CD4-positive, CD25-positive, alpha-beta regulatory T cell (primary cell): ENCODE measurements at places on chromosomes 16 and 17. TPM values are rescaled to one million over a fixed set of nuclear protein-coding genes. Genes with fewer than 3 reads are reported as not detected.

DNA sequence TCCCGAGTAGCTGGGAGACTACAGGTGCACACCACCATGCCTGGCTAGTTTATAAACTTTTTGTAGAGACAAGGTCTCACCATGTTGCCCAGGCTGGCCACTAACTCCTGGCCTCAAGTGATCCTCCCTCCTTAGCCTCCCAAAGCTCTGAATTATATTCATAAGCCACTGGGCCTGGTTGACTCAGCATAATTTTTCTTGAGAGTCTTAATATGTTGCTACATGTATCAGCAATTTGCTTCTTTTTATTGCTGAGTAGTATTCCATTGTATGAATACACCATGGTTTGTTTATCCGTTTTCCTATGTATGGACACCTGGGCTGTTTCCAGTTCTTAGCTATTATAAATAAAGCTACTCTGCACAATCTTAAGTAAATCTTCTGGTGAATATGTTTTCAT is 42.4 kb upstream of the NSRP1 start:
- no peaks in the 10 kb centered on the region for H3K4me1 ChIP-seq
- H3K36me3 ChIP-seq = no peaks in the 10 kb centered on the region
- no peak for DNase-seq
- H3K4me3 ChIP-seq = no peak overlapping the region

DNA sequence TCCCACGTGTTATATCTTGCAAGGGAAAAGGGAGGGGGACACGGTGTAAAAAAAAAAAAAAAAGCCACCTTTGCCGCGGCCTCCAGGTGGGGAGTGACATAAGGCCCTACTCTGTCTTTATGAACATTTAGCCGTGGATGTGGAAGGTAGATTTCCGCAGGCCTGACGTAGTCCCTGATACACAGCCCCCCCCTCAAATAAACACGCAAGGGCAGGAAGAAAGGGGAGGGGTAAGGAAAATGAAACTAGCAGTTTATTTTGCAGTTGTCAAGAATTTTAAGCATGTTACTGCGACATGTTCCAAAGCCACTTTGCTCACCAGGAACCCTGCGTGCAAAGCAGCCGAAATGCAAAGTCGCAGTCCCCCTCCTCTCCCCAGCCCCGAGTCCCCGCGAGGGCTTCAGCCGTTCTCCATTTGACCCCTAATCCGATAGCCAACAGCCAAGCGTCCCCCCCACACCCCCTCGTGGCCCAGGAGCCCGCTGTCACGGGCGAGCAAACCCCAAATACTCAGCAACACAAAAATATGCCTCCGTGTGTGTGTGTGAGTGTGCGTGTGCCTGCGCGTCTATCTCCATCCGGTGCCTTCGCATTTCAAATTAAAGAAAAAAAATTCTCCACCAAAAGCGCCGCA is 1.2 kb downstream of the CBX4 start:
- DNase-seq = peak; percentile 77
- H3K36me3 ChIP-seq = peaks cover 12% of the 10 kb centered on the region
- peaks cover 80% of the 10 kb centered on the region for H3K4me1 ChIP-seq
- H3K27me3 ChIP-seq = no peaks in the 10 kb centered on the region
- peak overlapping the region; percentile 95 for H3K4me3 ChIP-seq

DNA sequence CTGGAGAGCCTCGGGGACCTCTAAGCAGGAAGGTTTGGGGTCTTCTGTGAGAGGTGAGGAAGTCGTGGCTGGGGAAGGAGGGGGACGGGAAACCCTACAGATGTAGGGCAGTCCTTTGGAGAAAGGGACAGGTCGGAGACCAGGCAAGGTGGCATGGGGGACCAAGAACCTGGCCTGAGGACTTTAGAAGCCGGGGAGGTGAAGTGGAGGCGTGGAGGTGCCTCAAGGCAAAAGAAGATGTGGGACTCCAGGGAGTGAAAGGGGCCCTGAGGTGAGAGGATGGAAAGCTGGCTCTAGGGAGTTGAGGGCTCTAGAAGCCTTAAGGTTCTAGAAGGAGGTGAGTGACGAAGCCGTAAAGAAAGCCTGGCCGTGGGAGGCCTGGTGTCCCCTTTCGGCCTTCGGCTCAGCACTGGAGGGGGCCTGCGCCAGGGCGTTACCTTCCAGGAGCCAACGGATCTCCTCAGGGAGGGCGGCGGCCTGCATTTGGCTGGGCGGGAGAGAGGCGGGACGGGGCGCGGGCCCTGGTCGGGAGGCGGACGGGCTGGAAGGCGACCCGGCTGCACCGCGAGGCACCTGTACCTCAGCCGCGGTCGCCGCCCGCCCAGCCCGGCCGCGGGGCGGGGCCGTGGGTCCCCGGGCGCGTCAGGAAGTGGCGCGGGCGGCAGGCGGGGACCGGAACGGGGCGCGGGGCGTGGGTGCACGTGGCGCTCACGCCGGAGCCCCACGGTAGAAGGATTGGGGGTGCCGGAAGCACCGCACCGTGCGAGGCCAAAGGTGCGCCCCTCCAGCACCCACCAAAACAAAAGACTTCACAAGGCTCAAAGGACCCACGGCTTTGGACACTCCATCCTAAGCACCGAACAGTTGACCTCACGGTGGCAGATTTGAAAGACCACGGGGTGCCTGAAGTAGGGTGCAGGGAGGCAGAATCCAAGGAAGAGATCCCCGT is at the start of gene SKAP1:
TSS of gene SKAP1 (minus strand) at position 577 of the 949 bp plus-strand sequence.
- H3K27me3 ChIP-seq = no peaks in the 10 kb centered on the region
- peak within 1 kb of the TSS; percentile 85 for H3K27ac ChIP-seq
- DNase-seq = peak; percentile 85
- peaks cover 54% of the 10 kb centered on the region for H3K4me1 ChIP-seq

- no peaks in the 10 kb centered on the region for H3K4me1 ChIP-seq
- H3K27ac ChIP-seq = no peak overlapping the region
- no peak overlapping the region for H3K4me3 ChIP-seq
Observed at GRCh38 chr17:27756467-27757371, 43.6 kb downstream of the NOS2 start.

DNA sequence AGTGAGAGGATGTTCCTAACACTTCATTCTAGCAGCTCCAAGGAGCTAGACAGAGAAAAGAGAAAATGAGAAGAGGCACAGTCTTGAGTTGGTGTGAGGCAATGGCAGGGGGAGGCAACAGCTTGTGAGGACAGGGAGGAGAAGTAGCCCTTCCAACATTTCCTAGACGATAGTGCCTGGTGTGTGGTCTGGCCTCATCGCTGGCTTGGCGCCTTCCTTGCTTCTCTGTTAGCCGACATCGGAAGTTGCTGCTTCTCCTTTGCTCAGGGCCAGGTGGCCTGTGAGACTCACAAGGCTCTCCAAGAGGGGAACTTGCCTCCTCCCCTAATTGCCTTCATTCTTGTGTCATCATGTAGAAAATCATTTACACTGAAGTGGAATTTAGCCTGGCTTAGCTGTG is 208.7 kb downstream of the MAP2K4 start:
- no peaks in the 10 kb centered on the region for H3K27me3 ChIP-seq
- H3K36me3 ChIP-seq = no peaks in the 10 kb centered on the region
- H3K27ac ChIP-seq = no peak overlapping the region
- no peak for DNase-seq
- no peak overlapping the region for H3K4me3 ChIP-seq

Gene NRN1L
- polyA plus RNA-seq = not detected

Gene KRT222
- polyA plus RNA-seq = not detected

Gene CLEC18B
- not detected for polyA plus RNA-seq
